Natural killer cell treated with Interleukin-12 subunit alpha and Interleukin-12 subunit beta and Interleukin-15 and Interleukin-18, amount 100 ng/mL, for 72 hours (primary cell): ENCODE measurements at places on chromosomes 16 and 17. TPM values are rescaled to one million over a fixed set of nuclear protein-coding genes. Genes with fewer than 3 reads are reported as not detected.

- no peak for DNase-seq
Observed at GRCh38 chr17:42848093-42848492, 2.9 kb upstream of the AOC3 start.

Gene SDR42E2
- not detected for total RNA-seq

DNA sequence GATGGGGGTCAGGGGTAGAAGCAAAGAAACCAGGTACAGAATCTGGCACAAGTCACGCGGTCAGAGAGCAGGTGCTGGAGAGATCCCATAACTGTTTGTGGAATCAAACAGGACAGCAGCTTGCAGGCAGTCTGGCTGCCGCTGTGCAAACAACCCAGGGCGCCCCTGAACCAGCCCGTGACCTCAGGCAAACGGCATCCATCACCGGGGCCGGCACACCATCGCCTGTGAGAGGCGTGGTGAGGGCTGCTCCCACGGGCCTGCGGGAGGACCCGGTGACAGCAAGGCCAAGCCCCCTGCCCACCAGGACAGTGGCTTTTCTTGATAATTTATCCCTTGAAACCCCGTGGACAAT, 47.9 kb downstream of the CBFA2T3 start:
- no peak for DNase-seq

Gene HIGD1B
- total RNA-seq, result not detected
